Astrocyte (in vitro differentiated cells and primary cell): ENCODE measurements at places on chromosomes 2 and 18.

GRCh38 chr2:1746174-1747064, 2.1 kb upstream of the PXDN start:
- DNase-seq = no peak

GRCh38 chr18:23105581-23106219, 29.6 kb upstream of the CABLES1 start:
- no peak for DNase-seq

GRCh38 chr18:56647951-56648893, 2.9 kb upstream of the WDR7 start:
- DNase-seq = no peak

- DNase-seq = no peak
These were observed 9.9 kb upstream of the EPHA4 start for GRCh38 chr2:221581986-221582385.

DNA sequence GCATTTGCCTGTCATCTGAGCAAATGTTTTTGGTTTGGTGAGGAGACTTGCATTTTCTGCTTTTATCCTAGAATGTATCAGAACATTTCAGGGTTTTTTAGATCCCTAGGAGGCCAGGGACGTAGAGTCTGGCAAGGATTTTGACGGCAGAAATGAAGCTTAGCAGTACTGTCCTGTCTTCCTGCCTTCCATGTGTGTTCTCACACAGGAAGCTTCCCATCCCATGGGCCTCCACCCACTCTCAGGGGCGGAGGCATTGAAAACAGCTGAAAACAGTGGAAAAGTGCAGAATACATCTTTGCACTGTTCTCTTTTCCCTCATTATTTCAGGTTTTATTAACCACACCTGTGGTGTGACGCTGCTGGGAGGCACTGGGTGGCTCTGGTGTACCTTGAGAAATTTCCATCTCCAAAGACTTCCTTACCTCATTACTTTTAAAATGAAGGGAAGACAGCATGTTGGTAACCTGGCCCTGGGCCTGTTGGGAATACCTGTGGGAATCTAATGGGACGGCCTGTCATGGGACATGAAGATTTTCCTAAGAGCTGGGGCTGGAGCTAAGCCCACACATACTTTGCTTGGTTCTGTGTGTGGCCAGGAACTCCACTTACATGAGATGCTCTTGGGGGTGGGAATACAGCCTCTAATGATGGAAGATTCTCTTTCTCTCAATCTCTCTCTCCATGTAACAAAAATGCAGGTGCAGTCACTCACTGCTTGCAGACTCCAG, 20.5 kb downstream of the PCARE start:
- no peak for DNase-seq

- DNase-seq = peak; percentile 43
These were observed 11.8 kb downstream of the DAPL1 start for GRCh38 chr2:158806941-158807340.

DNA sequence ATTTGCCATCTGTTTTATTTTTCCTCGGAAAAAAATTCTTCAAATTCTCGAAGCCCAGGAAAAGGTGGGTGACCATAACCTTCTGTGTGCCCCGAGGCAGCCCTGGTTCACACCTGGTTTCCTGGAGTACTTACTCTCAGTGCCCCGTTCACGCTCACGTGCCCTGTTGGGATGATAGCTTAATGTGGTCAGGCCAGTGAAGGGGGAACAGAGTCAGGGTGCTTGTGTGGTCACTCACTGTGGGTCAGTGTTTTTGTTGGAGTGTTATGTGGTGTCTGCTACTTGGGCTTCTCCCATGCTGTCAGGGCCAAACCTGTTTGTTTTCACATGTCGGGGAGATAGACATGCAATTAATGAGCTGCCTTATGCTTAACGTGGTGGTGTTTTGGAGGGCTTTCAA, 78.1 kb downstream of the MAP4K4 start:
- DNase-seq = no peak

DNA sequence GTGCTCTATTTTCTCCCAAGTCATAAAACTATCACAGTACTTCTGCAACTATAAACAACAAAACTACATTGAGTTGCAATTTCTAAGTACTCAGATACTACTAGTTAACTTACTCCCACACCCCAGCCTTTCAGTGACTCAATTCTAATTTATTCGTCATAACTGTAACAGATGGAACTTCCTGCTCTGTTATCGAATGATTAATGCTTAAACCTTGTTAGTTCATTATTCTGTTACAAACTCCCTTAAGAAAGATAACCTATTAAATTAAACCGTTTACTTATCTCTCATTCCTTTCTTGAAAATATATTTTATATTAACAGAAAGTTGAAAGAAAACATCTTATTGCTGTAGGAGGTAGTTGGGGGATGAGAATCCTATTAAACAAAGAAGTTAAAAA, 17.0 kb downstream of the TNFAIP6 start:
- DNase-seq = peak; percentile 91

GRCh38 chr2:80420530-80421208, 116.1 kb upstream of the LRRTM1 start:
- DNase-seq = no peak

GRCh38 chr18:7760967-7761948, 194.1 kb downstream of the PTPRM start:
- DNase-seq = peak; percentile 85

GRCh38 chr2:209367075-209367747, 56.6 kb upstream of the MAP2 start:
- DNase-seq = peak; percentile 44

- peak; percentile 65 for DNase-seq
These were observed 144.3 kb upstream of the ZFP36L2 start for GRCh38 chr2:43370705-43371104.

DNA sequence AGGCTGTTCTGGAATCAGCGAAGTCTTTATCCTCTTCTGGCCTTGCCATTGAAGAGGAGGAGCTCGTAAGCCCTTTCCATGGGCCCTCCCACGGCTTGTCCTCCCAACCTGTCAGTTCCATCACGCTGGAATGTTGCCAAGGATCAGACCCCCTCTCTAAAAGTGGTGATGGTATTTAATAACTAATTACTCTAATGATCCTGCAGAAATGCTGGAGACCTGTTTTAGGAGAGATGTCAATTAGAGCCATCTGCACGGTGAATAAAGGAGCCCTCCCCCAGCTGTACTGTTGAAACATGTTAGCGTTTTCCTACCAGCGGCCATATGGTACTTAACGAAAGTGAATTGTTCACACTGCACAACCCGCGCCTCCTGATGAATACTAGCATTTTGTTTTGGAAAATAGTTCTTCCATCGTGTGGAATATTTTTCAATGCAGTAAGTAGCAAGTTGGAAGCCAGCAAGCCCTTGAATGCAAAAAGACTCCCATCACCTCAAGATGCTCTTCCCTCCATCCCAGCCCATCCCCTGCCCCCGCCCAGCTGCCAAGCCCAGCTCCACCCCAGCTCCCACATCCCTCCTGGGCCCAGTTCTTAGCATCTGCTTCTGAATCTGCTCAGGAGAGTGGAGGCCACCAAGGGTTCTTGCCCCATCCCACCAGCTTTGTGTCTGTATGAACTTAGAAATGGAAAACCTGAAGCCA, 145.4 kb downstream of the KLHL29 start:
- no peak for DNase-seq

- no peak for DNase-seq
These were observed 218.6 kb downstream of the IRS1 start for GRCh38 chr2:226581004-226581403.

DNA sequence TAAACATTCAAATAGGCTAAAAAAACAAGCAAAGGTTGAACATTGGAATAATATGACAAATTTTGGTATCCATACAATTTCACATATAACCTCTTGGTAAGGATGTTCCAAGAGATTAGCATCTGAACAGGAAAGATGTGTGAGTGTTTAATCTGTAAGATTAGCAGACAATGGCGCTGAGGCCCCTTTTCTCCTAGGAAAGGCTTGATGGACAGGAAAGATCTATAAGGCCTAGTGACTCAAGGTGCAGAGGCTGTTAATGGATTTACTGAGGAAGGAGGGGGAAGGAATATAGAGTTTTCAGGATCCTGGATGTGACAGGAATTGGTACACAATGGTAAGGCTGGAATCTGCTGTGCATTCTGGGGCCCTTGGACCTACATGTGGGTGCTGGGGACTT, 48.1 kb upstream of the SMAD2 start:
- no peak for DNase-seq

GRCh38 chr2:25851740-25852503, 26.4 kb downstream of the ASXL2 start:
- DNase-seq = peak; percentile 91

GRCh38 chr2:125596612-125597011, 1059.3 kb upstream of the GYPC start:
- no peak for DNase-seq

- DNase-seq = peak; percentile 61
These were observed 27.2 kb downstream of the ATP8B1 start for GRCh38 chr18:57775937-57776336.

- DNase-seq = no peak
These were observed 50.1 kb downstream of the CYP27C1 start for GRCh38 chr2:127170021-127170420.

GRCh38 chr2:230664128-230664527, 48.5 kb upstream of the CAB39 start:
- peak; percentile 58 for DNase-seq

DNA sequence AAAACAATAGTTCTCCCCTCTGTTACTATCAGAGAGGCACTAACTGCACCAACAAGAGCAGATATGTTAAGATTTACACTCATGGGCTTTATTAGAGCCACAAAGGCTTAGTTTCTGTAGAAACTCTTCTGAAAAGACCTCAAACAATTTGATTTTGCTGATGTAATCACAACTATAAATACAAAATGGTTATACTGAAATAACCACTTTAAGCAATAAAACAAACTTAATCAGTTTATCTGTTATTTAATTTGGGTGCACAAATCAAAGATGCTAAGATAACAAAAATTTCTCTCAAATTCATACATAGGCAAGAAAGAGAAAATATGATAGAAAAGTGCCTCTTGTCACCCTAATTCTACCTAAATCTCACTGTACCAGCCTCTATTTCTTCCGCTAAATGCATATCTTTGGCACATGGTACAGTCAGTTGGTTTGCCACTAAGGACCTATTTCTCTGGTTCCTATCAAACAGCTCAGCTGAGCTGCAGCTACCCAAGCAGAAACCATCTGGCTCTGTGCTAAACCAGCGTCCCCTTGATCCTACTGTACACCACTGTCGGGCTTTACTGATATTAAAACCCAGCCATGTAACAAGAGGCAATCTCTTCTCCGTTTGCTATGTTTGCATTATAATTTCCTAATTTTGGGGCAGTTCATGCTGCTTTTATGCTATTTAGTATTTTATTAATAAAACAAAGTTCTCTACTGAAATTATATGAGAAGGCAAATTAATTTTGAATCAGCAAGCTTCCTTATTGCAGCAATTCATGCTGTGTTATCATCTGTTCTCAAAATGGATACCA, 60.1 kb downstream of the CWC22 start:
- DNase-seq = no peak

GRCh38 chr2:165105926-165106325, 97.9 kb downstream of the SCN3A start:
- DNase-seq = no peak

DNA sequence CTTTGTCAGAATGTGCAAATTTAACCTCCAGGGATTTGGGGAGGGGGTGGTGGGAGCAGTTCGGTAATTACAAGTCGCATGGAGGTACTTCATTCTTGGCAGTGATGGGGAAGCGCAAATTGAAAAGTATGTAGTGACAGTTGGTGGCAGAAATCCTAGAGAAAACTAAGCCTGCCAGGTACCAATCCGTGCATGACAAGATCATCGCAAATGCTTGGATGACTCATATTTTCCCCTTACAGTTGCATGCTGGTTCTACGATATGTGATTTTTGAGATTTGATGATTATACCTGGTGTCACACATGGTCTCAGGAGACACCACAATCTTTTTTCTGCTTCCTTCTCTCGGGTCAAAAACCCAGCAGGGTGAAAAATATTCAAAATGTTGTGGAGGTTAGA, 479.7 kb upstream of the ID2 start:
- no peak for DNase-seq

DNA sequence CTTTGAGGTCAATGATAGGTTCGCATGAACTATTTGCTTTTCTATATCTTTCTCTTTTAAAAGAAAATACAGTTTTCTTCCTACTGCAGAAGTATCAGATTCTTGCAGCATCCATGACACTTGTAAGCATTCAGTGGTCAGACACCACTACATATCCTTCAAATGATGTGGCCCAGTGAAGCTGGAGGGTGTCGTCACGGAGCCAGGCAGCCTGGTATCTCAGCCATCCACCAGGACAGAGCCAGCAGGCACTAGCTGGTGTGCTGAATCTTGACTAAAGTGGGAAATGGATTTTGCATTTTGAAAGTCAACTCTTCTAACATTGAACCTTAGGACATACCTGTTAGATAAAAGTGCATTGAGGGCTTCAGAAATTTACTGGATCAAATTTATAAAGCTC, 5.4 kb downstream of the KLHL14 start:
- no peak for DNase-seq

GRCh38 chr2:120436885-120437603, 91.1 kb downstream of the INHBB start:
- no peak for DNase-seq

DNA sequence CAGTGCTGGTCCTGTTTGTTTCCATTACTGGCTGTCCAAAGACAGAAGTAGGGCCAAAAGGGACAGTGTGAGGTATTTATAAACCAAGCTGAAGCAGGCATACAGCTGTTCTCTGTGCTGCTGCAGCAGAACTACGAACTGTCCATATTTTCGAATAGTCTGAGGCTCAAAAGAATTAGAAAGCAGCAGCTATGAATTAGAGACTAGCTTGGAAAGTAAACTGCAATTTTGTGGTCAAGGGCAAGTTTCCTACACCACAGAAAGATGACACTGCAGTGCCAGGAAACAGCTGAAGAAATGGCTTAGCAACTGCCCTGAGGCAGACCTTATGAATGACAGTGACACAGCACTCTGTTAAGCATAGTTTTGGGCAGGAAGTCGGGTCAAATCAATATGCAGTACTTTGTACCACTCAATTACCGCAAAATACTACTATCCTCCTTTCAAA, 125.3 kb downstream of the TMEM131 start:
- DNase-seq = peak; percentile 94

DNA sequence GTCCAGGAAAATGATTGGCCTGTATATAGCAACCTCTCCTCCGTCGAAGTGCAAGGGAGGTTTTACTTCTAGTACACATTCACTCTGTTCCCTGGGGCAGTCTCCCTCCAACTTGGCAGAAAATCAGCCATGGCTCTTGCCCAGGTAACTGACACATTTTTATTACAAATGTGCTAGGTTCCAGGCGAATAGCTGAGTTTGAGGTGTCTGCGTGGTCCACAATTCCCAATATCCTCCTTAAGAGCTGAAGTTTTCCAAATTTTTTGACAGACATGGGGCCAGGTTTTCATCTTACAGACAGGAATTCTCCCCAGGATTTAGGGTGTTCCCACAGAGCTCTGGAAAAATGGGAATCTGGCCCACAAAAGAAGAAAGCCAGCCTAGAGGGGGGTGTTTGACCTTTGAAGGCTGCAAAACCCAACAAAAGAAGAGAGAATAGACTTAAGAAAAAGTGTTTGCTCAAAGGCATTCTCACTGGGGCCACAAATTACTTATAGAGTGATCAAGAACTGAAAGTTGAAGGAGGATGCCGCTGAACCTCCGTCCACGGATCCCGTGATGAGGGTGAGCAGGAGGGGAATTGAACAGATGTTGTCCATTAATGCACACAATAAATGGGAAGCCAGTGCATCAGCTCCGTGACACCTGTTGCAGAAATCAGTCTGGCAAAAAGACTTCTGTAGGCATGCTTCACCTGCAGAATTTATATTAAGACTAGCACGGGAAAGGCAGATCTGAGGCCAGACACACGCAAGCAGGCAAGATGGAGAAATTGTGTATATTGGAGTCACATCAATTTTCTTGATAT, 242.3 kb upstream of the COPS8 start:
- DNase-seq = no peak

- DNase-seq = peak; percentile 0
These were observed 391.0 kb upstream of the LINC00305 start for GRCh38 chr18:64539847-64540246.
